ENCODE measurements at places on chromosomes 5 and 9.

- DNase-seq = peak; percentile 45
Observed at GRCh38 chr5:168114444-168115017, 176.9 kb upstream of the WWC1 start.

- no peak for DNase-seq
Observed at GRCh38 chr9:131522257-131523085, 8.6 kb downstream of the UCK1 start.

- no peak for DNase-seq
Observed at GRCh38 chr5:78547731-78548615, 100.6 kb downstream of the LHFPL2 start.

DNA sequence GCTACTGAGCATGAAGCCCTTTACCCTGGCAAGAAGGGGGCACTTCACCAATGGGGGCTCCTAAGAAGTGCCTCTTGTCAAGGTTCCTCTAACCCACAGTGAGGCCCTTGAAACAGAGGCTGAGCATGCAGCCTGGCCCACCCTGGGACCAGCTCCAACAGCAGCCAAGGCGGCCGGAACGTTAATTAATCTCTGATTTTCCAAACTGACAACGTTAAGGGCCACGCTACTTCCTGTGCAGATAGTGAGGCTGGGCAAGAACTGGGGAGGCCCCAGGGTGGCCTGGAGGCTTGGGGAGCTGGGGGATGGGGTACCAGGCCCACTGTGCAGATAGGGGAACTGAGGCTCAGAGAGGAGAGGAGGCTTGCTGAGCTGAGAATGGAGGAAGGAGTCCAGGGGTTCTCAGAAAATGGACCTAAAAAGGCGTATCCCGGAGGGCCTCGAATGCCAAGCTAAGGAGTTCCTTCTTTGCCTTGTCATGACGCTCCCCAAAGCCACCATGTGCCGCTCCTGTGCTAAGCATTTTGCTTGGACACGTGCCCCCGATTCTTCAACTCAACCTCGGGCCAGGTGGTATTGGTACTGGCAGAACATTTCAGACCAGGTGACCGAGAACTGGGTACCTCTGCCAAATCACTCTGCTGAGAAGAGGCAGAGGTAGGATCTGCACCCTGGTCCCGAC is 72.0 kb upstream of the STXBP1 start:
- no peak for DNase-seq

- DNase-seq = no peak
Observed at GRCh38 chr9:88723751-88724150, 188.8 kb downstream of the NXNL2 start.

GRCh38 chr5:174010365-174010764 is 21.4 kb downstream of the C5orf47 start:
- peak; percentile 5 for DNase-seq

DNA sequence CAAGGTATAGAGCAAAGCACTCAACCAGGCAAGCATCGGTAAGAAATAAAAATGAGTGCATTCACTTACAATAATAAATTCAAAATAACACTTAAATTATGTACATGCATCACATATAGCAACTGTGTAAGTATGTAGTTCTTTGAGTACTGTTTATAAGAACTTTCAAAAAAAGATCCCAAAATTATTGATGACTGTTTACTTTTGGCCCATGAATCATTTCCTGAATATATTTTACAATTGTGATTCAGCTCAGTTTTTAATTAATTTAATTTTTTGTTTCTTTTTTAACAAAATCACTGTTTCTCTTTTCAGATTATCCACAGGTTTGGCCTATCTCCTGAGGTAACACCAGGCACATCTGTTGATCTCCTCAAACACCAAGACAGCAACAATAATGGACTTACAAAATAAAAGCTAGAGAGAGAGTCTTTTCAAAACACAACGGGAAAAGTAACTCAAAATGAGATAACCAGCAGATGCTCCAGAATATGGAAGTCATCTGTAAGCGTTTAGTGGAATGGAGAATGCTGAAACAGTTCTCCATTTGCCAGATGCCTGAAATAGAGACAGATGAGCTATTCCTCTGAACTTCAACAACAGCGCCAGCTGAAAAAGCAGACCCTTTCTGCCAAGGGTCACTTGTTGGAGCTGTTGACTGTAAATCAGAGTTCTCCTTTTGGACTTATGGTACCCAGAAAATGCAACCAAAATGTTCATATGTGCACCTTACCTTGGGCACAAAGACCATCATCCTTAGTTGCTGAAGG is 348.6 kb upstream of the RGMB start:
- no peak for DNase-seq

- no peak for DNase-seq
Observed at GRCh38 chr9:93203026-93203717, 19.2 kb downstream of the WNK2 start.

GRCh38 chr9:135105938-135106491 is 18.5 kb downstream of the OLFM1 start:
- DNase-seq = no peak

- DNase-seq = peak; percentile 65
Observed at GRCh38 chr5:168377525-168377924, 86.1 kb downstream of the WWC1 start.

GRCh38 chr9:121746866-121747265 is 95.4 kb downstream of the DAB2IP start:
- peak; percentile 67 for DNase-seq

DNA sequence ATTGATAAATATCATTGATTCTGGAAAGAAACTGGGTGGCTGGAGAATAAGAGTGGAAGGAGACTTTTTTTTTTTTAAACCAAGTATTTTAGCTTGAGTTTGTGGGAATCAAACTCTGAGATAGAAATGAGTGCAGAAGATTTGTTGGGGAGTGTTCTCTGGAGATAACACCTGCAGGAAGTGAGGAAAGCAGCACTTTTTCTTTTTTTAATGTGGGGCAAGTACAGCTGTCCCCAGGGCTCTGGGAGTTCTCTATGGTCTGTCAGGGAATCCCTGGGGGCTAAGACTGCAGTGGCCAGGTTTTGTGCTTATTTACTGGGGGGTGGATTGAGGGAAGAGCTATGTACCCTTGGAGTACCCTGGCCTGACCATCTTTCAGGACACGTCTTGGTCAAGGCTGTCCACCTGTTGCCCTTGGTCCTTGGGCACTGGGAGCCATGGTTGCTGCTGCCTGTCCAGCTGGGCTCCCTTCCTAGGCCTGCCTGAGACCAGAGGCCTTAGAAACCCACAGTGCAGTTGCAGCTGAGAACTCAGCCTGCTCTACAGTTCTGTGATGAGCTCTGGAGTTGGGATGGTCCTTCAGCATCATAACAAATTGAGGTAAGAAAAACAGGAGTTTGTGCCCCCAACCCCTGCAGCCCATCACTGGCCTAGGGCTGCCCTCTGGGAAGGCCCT is 85.8 kb downstream of the PHAX start:
- DNase-seq = peak; percentile 70

DNA sequence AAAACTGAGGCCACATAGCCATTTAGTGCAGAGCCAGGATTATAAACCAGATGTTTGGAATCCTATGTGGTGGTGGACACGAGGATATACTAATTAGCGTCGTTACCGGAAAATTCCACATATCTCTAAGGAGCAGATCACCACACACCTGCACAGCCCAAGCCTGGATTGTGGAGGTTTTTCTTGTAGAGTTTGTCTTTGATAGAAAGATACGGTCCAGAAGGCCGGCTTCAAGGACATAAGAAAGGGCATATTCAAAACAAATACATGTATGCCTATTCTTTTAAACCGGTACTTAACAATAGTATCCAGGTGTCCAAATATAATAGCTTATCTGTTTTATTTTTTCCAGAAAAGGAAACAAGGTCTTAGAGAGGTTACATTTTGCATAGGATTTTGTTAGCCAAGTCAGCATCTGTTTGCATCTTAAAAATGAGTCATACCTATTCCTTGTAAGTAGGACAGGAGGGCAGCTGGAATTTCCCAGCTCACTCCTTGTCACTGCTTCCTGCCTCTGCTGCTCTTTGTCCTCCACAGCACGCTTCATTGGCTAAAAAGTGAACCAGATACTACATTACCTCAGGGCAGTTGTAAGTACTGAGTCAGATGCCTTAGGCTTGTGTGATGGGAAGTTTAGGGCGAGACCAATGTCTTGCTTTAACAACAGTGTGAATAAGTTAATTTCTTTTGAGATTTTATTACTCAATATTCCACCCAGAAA is 3.6 kb downstream of the TMC1 start:
- DNase-seq = no peak

GRCh38 chr5:111635916-111636570 is 121.0 kb downstream of the NREP start:
- DNase-seq = no peak

- no peak for DNase-seq
Observed at GRCh38 chr9:93967020-93967803, 12.1 kb upstream of the BARX1 start.

- DNase-seq = no peak
Observed at GRCh38 chr9:92740009-92740408, 24.6 kb downstream of the BICD2 start.

- DNase-seq = no peak
Observed at GRCh38 chr5:179343021-179343718, 2.1 kb downstream of the ADAMTS2 start.

GRCh38 chr5:160293901-160294561 is 18.3 kb downstream of the CCNJL start:
- peak; percentile 20 for DNase-seq

GRCh38 chr5:139025651-139026050 is 150.5 kb upstream of the LRRTM2 start:
- no peak for DNase-seq

DNA sequence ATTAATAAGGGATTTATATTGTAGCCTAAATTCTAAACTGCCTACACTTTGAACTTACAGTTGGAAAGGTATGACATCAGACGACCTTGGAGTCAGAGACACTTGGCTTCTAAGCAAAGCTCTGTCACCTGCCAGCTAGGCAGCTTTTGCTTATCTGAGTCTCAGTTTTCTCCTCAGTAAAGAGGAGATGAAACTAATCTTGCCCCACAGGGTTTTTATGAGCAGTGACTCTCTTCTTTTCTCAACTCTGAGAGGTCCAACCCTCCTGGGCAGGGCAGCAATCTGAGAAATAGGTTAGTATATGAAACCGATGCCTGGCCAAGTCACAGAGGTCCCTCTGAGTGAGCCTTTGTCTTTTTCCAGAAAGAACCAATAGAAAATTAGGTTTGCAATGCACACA is 53.9 kb downstream of the WDR36 start:
- DNase-seq = no peak

- DNase-seq = no peak
Observed at GRCh38 chr9:113599646-113600022, 136.1 kb downstream of the RGS3 start.

GRCh38 chr9:76223749-76224340 is 170.4 kb downstream of the RFK start:
- no peak for DNase-seq

GRCh38 chr5:110401881-110402280 is 324.6 kb downstream of the TMEM232 start:
- DNase-seq = no peak

- DNase-seq = no peak
Observed at GRCh38 chr5:15366676-15367391, 133.1 kb upstream of the FBXL7 start.

DNA sequence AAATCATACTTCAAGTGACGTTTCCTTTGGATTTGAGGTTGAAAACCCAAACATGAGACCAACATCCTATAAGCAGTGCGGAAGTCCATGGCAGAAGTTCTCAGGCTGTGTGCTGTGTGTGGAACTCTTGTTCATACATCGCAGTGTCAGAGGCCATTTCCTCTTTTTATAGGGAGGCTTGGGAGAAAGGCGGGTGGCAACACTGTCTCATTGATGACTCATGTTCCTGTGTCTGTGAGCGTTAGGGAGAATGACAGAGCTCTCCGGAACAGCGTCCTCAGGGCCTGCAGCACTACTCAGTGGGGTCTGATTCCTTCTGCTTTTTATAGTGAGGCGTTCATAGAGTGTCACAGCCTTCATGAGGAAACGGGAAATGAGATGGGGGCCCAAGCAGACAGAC is 98.8 kb upstream of the BASP1 start:
- DNase-seq = no peak

GRCh38 chr9:99400184-99400731 is 178.2 kb downstream of the SEC61B start:
- no peak for DNase-seq

- DNase-seq = no peak
Observed at GRCh38 chr9:16106021-16106571, 553.3 kb downstream of the CCDC171 start.

GRCh38 chr9:118954857-118955256 is 414.4 kb downstream of the BRINP1 start:
- no peak for DNase-seq

- DNase-seq = no peak
Observed at GRCh38 chr5:111735583-111736270, 21.3 kb downstream of the NREP start.
